Endodermal cell (in vitro differentiated cells): ENCODE measurements at places on chromosomes 6 and 20. TPM values are rescaled to one million over a fixed set of nuclear protein-coding genes. Genes with fewer than 3 reads are reported as not detected.

DNA sequence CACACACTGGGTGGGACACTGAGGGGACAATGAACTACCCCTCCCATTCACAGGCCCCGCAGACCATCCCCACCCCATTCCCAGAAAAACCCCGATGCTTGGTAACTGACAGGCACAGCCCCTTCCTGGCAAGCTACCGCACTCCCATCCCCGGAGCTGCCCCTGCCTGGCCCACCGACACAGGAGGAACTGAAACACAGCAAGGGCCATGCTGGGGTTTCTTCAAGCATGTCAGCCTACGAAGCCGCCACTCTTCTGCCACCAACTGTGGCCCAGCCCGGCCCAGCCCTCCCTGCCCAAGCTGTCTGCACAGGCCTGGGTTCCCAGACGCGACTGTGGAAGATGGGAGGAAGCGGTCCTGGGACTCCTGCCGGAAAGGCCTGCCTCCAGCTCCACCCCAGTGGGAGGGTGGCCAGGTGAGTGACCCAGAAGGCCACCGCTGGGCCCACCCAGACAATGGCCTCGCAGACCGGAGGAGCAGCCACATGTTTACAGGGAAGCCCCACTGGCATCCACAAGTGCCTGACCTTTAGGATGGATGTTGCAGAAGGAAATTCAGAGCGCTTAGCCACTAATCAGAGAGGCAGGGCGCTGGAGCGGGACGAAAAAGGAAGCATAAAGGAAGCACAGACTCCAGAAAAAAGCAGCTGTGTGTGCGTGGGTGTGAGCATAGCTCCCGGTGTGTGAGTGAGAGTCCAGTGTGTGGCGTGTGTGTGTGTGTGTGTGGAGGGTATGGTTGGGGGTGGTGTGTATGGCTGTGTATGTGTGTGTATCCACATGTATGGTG is 91.6 kb downstream of the PRND start:
- DNase-seq: no peak
- peak overlapping the region; percentile 49 for H3K27ac ChIP-seq
- H3K4me3 ChIP-seq: no peak overlapping the region
- peaks cover 4% of the 10 kb centered on the region for H3K4me1 ChIP-seq

DNA sequence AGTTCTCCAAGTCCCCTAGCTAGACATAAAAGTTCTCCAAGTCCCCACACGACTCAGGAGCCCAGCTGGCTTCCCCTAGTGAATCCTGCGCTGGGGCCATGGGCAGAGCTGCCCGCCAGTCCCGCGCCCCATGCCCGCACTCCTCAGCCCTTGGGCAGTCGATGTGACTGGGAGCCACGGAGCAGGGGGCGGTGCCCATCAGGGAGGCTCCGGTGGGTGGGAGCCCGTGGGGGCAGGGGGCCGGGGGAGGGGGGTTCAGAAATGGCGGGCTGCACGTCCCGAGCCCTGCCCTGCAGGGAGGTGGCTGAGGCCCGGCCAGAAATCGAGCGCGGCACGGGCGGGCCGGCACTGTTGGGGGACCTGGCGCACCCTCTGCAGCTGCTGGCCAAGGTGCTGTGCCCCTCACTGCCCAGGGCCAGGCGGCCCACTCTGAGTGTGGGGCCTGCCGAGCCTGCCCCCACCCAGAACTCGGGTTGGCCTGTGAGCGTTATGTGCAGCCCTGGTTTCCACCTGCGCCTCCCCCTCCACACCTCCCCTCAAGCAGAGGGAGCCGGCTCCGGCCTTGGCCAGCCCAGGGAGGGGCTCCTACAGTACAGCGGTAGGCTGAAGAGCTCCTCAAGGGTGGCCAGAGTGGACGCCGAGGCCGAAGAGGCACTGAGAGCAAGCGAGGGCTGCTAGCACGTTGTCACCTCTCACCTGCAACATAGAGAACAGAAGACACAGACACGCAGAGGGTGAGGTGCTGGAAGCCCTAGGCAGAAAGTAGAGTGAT is 11.4 kb downstream of the GSTA5 start:
- H3K27ac ChIP-seq: no peak overlapping the region
- H3K4me3 ChIP-seq: no peak overlapping the region
- H3K27me3 ChIP-seq: no peaks in the 10 kb centered on the region
- no peaks in the 10 kb centered on the region for H3K36me3 ChIP-seq
- no peaks in the 10 kb centered on the region for H3K4me1 ChIP-seq
- DNase-seq: no peak

Gene AK9
- 1.7 to 3.0 TPM (median 1.8 TPM) in 3 replicates for total RNA-seq

DNA sequence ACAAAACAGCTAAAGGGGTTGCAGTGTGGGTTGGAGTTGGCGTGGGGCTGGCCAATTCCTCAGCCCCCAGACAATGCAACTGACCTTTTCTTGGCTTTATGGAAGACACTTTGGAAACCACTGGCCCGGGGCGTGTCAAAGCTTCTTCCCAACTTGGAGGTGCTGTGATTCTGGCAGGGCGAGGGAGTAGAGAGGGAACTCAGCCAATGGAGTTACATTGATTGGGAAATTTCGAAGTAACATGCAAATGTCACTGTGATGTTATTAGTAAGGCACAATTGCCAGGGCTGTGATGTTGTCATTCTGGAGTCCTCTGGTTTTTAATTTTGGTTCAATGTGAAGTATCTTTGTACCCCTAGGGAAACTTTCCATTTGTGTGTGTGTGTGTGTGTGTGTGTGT is 41.5 kb upstream of the EPB41L1 start:
- H3K36me3 ChIP-seq: no peaks in the 10 kb centered on the region
- H3K4me3 ChIP-seq: no peak overlapping the region
- no peaks in the 10 kb centered on the region for H3K4me1 ChIP-seq
- DNase-seq: no peak
- no peaks in the 10 kb centered on the region for H3K27me3 ChIP-seq

- no peaks in the 10 kb centered on the region for H3K27me3 ChIP-seq
- peaks cover 18% of the 10 kb centered on the region for H3K4me1 ChIP-seq
- H3K27ac ChIP-seq: no peak overlapping the region
- no peak for DNase-seq
Measured at GRCh38 chr20:22529150-22530019, 55.0 kb downstream of the FOXA2 start.
